ENCODE measurements at places on chromosomes 5 and 9.

GRCh38 chr5:41270423-41271251 lies 57.3 kb upstream of the C6 start:
- no peak for DNase-seq

DNA sequence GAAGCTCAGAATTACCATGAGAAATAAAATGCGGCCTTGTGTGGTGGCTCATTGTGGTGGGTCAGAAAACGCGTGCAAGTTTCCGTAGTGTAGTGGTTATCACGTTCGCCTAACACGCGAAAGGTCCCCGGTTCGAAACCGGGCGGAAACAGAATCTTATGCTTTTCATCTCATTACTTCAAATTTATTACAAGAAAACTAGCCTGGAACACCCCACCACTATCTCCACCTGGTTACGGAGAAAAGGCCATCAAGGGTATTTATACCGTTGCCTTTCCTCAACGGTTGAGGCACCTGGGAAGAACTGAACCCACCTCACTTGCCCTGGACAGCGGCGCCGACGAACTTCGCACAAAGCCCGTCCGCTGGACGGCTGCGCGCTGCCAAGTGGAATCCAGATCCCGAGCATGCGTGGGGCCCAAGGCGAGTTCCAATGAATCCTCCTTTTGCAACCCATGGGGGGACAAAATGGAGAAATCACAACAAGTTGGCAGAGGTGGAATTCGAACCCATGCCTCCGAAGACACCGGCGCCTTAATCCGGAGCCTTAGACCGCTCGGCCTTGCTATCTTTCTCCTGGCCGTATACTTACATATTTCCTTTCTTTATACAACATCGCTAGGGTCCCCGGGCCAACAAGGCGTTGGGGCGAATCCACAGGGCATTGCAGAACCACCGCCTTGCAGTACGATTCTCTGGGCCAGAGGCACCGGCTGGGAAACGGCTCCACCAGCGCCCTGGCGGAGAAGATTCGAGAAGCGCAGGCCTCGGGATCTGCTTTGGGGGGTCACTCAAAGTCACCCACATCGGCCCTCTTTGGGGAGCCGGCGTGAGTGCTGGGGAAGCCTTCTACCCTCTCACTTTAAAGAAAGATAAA lies 16.9 kb downstream of the OR2V2 start:
- no peak for DNase-seq

DNA sequence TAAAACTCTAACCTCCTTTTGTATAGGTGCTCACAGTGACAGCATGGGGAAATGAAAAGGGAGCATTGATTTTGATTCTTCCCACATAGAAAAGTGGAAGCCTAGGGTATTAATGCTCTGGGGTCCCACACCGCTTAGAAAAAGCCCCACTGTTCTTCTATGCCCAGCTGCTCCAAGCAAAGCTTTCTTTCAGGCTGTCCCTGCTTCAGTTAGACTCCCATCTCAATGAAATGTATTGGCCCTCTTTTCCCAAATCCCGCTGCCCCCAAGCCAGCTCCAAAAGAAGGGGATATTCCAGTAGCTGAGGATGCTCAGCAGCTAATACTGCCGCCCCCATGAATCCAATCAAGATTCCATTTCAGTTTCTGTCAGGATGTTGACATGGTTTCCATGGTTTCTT lies 17.0 kb upstream of the CREBRF start:
- no peak for DNase-seq

DNA sequence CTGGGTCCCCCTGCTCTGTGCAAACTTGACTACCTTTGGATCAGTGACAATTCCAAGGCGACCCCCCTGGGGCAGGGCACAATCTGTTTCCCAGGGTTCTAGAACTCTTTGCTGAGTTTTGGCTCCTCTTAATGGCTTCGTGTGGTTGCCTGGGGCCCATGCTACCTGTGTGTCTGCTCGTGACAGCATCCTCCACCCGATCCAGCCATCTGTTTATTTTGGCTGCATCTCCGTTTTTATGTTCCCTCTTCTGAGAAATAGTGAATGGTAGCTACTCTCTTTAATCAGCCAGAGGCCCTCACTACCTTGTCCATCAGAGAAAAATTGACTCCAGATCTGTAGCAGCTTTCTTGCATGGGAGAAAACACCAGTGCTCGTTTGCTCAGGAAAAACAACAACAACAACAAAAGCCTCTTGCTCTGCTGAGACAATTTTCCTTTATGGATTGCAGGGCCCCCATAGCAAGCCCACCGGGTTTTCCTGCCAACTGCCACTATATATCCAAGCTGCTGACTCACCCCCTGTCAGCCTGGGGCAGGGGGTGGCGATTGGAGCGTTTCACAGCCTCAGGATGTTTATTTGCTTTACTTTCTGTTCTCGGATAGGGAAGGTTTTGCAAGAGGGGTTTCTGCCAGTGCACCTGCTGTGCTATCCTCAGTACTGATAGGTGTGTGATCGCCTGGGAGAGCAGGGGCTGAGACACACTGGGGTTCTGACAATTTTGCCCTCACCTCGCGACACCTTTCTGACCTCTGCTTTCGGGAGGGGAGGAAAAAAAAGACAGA lies 607.8 kb downstream of the BNC2 start:
- DNase-seq, result no peak

DNA sequence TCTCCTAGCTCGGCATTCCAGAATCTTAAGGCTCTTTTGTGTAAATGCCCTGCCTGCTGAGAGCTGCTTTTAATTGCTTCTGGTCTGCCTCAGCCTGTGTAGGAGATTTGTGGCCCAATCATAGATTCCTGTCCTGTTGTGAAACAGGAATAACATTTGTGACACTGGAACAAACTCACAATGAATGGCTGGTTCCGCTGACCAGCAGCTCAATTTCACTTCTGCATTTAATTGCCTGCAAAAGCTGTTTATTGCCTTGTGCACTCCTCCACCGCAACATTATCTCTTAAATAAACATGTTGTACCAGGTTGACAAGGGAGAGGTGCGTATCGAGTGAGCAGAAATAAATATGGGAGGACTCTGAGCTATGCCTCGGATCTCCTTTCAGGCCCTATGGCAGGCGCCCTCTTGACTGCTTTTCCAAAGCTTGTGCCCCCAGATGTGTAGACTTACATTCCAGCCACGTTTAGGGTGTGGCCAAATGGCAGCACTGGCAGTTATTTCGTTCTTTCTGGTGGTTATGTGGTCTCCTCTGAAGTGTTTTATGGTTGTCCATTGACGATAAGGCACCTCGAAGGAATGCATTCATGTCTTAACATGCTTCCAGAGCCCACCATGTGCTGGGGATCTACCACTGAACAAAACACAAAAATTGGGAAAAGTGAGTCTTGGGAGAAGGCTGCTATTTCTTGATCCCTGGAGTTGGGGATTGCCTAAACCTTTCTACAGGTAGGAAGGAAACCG lies 58.1 kb downstream of the DMRT1 start:
- DNase-seq, result no peak

GRCh38 chr9:112380102-112380824 lies at the start of gene HSDL2:
Gene HSDL2, plus strand, starts transcription at chr9:112380108. Its CDS starts 56 bp downstream, at chr9:112380164.
- no peak for DNase-seq

GRCh38 chr5:141878186-141878710 lies at the start of gene PCDH1:
Gene PCDH1, minus strand, starts transcription at chr5:141878410. Its CDS starts 148 bp downstream, at chr5:141878262.
- no peak for DNase-seq

- no peak for DNase-seq
Observed at GRCh38 chr5:53991942-53992341, 318.4 kb downstream of the ARL15 start.

DNA sequence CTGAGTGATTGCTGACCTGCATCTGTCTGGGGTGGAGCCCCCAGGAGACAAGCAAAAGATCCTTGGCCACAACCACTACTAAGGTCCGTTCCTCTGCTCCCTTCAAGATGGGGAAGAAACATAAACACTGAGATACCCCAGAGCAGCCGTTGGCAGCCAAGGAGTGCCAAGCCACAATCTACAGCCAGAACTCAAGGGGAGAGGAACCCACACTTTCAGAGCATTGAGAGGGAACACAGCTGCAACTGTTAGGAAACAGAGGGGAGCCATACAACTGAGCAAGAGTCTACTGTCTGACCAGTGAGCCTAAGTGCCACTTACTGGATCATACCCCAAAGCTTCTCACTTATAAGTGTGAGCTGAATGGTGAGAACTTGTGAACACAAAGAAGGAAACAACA lies 44.6 kb upstream of the ADRB2 start:
- DNase-seq, result no peak

DNA sequence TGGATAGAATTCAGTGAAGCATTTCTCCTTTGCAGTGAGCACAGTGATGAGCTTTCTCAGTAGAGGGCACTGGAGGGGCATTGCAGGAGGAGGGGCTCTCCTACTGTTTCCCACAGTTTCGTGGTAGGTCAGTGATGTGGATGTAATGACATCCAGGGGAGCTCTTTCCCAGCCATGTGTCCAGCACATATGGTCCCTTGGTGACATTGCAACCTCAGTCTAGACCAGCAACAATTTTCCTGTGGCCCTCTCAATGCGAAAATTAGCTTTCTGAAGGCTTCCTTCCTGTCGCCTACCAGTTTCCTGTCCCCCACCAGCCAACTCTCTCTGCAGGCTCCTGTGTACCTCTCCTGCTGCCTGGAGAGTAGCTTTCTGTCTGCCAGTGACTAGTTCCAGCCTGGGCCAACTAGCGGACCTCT lies 6.9 kb upstream of the PDCL start:
- no peak for DNase-seq

- no peak for DNase-seq
Observed at GRCh38 chr9:79220666-79221065, 351.1 kb upstream of the TLE4 start.

- DNase-seq, result no peak
Observed at GRCh38 chr9:129573977-129574376, 46.9 kb downstream of the C9orf50 start.

DNA sequence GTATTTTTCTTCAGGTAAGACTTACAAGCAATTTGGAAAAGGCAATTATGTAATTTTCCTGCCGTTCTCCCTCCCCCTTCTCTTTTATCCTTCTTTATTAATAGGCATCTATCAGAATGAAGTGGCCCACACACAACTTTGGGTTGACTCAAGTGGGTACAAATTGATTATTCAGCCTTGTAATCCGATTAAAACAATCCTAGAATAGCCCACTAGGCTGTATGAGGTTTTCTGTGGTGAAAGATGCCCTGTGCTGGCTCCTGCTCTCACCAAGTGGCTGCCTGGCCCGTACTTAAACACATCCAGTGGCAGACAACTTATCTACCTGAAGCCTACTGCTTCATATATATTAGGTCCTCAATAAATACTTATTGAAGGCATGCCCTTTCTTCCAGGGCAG lies 177.3 kb upstream of the C9orf72 start:
- no peak for DNase-seq

- no peak for DNase-seq
Observed at GRCh38 chr9:108905494-108905893, 28.4 kb downstream of the ELP1 start.

DNA sequence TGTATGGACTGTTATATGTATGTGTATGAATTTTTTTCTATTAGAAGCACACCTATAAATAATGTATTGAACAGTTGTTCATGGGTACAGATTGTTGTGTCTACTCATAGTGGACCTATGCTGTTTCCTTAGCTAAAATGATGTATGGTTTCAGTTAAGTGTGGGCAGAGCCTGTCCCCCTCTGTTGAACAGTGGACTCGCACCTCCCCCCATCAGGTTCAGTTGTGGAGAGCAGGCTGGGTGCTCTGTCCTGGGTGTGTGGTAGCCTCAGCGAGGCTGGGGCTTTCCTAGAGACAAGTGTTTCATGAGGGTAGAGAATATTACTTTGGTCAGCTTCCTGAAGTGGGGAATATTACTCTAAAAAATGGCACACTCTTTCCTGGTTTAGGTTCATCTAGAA lies 47.4 kb upstream of the LRRTM2 start:
- DNase-seq, result no peak

- no peak for DNase-seq
Observed at GRCh38 chr9:33315371-33315770, 25.1 kb downstream of the NFX1 start.

DNA sequence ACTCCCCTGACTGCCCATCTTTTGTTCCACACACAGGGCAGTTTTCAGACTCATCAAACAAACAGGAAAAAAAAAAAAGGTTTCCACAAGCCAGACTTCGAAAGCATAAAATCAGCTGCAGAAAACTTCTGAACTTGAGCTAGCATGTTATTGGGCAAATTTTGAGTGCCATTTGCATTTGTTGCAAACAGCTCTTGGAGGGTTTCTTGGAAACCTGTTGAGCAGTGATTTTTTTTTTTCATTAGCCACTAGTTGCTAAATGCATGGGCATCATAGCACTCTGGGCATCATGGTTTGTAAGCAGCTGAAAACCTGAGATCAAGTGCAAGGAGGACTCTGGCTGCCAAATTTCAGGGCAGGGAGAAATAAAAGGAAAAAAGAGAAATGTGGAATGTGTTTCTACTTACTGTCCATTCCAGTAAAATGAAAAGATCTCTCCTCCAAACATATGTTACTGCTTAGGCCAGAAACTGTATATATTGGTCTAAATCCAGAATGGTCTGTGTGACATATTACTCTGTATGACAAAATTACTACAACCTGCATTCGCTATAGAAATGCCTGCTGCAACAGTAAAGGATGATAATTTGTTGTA lies 85.2 kb upstream of the SMIM23 start:
- DNase-seq, result no peak

- no peak for DNase-seq
Observed at GRCh38 chr9:5481322-5482040, 28.9 kb upstream of the PDCD1LG2 start.

- DNase-seq, result no peak
Observed at GRCh38 chr5:169369130-169369529, 68.2 kb upstream of the SLIT3 start.

- DNase-seq, result no peak
Observed at GRCh38 chr5:133977161-133977787, 8.8 kb upstream of the C5orf15 start.

- no peak for DNase-seq
Observed at GRCh38 chr9:91001146-91001611, 199.6 kb downstream of the SYK start.

- DNase-seq, result no peak
Observed at GRCh38 chr9:95084254-95084934, 233.1 kb downstream of the FANCC start.

DNA sequence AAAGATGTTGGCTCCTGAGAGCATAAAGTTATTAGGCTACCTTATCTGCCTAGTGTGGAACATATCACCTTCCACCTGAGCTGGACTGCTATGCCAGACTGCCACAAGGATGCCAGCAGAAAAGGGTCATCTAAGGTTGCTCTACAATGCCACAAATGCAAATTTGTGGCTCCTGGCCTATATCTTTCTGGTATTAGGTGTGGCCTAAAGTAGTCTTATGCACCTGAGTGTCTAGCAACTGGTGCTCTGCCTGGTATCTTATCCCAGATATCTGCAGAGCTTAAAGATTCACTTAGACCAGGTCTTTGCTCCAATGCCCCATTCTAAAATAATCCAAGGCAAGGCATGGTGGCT lies 34.7 kb downstream of the DTWD2 start:
- no peak for DNase-seq

GRCh38 chr5:82347201-82347865 lies 69.2 kb upstream of the RPS23 start:
- no peak for DNase-seq

GRCh38 chr9:135334953-135335460 lies 144.6 kb upstream of the PPP1R26 start:
- DNase-seq, result no peak

GRCh38 chr5:123421773-123422172 lies 1.4 kb downstream of the CEP120 start:
- no peak for DNase-seq

- DNase-seq, result no peak
Observed at GRCh38 chr9:126965077-126965476, 50.5 kb downstream of the RALGPS1 start.

GRCh38 chr9:34408173-34408572 lies 31.5 kb upstream of the MYORG start:
- no peak for DNase-seq

- DNase-seq, result no peak
Observed at GRCh38 chr5:32865475-32865874, 154.4 kb downstream of the NPR3 start.

- no peak for DNase-seq
Observed at GRCh38 chr5:160352308-160352707, 18.1 kb downstream of the C1QTNF2 start.
